ENCODE measurements at places on chromosomes 4 and X.

DNA sequence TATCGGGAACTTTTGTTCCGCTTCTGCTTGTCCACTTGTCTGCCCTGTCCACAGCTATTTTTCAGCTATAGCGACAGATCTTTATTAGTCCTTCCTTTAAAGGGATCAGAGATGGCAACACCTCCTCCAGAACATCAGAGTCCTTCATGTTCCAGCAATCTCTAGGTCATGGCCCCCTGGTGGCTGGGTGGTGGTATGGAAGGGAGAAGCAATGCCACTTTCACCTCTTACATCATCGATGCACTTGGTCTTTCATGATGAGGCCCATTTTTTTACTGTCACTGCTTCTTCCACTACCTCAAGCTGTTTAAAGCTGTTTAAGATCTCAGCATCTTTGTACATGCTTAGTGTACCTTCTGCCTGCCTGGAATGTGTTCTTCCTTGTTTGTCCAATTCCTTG is 106.7 kb downstream of the ARHGAP6 start:
- DNase-seq: peak; percentile 51

- DNase-seq: no peak
Observed at GRCh38 chrX:48998391-48998790, 3.7 kb downstream of the GRIPAP1 start.

DNA sequence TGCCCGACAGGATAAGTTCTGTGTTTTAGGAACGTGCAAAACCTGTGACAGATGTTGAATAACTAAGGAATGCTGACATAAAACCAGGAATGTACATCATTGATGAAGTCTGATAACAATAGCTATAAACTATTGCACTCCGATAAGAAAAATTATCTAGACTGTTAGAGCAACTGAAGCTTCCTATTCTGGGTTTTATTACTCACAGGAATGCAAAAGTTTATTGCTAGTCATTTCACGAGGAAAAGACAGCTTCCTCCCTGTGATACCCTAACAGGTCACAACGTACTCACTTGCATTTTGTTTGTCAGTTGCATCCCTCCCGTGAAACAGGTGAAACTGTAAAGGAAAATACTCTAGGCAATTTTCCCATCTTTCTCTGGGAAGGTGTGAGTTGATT is 65.9 kb downstream of the CLDN22 start:
- DNase-seq: no peak

- no peak for DNase-seq
Observed at GRCh38 chrX:18931972-18932371, 51.9 kb downstream of the PHKA2 start.

GRCh38 chrX:49175435-49176274 is 4.0 kb downstream of the PLP2 start:
- DNase-seq: no peak

- DNase-seq: no peak
Observed at GRCh38 chr4:143587703-143588102, 74.2 kb downstream of the SMARCA5 start.

DNA sequence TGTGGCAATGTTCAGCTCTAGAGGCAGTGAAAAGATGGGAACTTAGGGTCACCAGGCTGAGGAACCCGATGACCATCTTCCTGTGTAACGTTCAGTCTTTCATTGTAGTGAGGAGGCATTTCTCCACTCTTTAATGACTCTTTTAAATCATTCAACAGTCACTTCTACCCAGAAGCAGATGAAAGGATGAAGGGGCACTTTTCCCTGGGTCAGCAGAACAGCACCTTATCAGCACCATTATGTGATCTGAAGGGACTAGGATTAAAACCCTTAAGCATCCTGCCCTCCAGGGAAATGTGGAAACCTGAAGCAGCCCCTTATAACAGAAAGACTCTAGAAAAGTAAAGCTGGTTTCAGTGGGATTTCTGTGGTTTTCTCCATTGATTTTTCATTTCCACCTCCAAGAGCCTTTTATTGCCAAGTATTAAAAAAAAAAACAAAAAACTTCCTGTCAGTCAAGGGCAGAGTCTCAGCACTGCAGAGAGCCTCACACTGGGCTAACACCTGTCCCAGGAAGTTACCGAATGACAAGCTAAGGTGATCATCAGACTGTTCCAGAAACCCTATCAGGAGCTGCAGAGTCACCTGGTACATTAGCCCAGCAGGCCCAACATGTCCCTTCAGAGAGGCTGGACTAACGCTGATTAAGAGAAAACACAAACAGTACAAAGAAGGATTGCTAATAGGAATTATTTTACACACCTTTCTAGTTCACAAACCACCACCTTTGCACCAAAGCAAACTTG is 185.9 kb downstream of the SHROOM3 start:
- DNase-seq: no peak

GRCh38 chrX:104113222-104113965 is 1.1 kb downstream of the ZCCHC18 start:
- peak; percentile 50 for DNase-seq

DNA sequence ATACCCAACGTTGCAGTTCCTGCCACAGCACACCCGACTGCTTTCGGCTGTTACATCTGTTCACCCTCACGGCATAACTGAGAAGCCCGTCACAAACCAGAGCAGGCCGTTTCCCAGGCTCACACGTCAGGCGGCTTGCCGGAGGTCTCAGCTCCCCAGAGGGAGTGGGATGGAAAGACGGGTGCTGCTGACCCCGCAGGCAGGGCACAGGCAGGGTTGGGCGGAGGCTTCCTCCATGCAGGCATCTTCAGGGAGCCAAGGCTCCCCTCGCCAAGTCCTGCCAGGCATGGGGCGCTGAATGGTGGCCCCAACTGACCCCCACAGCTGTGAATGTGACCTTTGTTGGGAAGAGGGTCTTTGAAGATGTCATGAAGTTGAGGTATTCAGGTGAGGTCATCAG is 57.5 kb downstream of the ACOX3 start:
- DNase-seq: no peak

DNA sequence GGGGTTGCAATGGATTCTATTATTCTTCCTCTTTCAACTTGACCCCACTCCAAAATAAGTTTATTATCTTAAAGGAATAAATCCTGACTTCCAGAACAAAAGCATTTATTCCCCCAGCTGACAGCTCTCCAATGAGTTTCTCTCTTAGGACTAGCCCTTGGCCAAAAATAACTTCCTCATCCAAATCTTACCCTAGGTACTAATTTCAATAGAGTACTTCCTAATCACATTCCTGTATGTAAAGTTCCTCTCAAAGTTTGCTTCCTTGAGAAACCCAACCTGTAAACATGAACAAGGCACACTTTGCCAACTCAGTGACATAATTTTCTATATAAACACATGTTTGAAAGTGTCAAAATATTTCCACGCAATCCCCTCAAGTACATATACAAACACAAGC is 671.2 kb upstream of the GALNTL6 start:
- DNase-seq: no peak

DNA sequence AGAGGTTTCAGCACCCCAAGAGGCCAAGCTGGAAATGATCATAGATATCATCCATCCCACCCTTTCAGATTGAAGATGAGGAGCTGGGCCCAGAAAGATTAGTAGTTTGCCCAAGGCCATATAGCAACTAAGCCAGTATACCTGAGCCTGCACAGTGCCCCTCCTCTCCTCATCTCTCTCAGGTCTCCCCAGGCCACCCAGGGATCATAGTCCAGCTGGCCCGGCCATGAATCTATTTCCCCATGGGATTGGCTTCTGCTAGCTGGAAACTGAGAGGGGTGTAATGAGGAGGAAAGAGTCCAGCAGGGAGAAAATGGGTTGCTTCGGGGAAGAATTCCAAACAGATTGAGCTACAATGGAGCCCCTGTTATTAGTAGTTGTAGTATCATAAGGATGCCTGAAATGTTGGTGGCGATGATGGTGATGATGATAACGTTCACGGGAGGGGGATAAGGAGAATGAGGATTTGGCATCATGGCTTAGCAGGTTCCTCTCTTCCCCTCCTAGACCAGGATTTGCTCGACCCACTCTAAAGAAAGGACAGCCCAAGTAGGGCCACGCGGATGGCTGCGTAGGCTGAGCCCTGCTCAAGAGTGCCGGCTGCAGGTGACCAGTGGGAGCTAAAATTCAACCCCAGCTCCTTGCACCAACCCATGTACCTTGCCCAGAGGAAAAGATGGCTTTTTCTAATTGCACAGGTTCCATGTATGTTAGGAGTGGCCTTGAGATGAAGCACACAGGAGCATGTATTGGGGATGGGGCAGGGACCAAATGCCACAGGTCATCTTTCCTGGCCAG is 117.8 kb upstream of the PJA1 start:
- DNase-seq: no peak
